Occipital lobe (tissue), 3 donors: ENCODE measurements at places on chromosomes 12 and 14.

DNA sequence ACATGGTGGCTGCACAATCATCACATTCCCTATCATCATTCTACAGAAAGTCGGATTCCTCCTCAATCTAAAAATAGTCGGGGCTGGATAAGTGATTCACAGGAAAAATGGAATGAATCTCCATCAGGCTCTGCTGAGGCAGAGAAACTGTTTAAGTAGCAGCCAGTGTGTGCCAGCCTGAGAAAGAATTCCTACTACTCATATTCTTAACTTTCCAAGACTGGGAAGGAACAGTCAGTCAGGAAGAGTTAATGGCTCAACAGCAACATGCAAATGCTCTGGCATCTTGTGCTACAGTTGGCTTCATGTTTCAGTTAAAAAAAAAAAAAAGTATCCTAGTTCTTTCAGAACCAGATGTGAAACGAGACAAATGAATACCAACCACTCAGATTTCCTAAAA lies 187.0 kb downstream of the GRIP1 start:
- DNase-seq: no peak

DNA sequence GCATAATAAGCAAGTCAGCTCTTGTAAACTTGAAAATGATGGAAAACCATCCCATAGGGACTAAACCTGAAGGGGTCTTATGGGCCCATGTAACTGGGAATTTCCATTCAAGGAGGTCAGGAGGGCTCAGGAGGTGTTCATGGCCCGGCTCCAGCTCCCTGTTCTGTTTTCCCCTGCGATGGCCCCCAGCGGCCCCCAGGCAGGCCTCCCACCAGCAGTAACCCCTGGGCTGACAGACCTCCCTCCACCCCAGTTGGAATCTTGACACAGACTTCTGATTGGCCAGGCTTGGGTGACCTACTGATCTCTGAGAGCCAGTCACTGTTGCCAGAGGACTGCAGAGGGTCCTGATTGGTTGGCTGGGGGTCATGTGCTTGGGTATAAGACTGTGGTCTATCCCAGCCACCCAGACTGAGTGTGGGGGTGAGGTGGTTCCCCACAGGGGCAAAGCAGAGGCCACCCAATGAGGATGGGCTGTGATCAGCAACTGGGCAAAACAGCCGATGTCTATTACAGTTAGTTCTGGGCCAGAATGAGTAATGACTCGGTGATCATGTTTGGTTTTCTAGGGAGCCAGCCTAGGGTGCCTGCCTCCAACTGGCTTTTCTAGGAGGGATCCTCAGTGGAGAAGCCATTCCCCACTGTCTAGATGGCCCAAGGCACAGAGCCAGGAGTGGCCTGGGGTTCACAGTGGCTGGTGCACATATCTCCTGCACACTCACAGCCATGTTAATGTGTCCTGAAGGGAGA lies 27.0 kb downstream of the RHOF start:
- DNase-seq: no peak

GRCh38 chr14:78835909-78836308 lies 665.7 kb downstream of the NRXN3 start:
- DNase-seq: no peak

DNA sequence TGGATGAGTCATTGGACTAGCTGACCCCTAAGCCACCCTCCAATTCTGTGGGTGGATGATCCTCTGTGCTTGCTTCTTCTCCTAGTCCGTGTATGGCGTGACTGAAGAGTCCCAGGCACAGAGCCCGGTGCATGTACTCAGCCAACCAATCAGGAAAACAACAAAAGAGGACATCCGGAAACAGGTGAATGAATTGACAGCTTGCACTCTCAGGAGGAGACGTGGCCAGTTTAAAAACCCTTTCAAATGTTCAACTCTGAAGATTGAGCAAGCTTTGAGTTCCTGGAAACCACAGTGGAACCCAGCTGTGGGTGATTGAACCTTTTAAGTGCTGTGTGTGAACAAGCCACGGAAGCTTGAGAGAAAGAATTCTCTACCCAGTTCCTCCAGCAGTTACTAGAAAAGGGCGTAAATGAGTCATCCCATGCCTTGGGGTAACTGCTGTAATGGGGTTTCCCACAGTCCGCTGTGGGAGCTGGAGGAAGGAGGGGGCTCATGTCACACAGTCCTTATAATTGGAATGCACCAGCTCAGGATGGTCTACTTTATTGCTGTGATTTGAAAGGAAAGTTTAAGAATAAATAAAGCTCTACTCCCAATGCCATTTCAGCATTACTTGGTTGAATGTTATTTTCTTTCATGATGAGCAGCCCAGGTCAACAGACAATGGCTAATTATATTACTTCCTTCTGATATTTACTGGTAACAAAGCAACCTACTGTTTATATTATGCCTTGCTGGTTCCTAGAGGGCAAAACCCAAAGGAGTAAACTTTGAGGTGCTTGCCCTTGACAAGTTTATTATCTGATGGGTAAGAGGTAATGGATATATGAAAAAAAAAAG lies 417.0 kb downstream of the DPF3 start:
- DNase-seq: no peak

- no peak for DNase-seq
Observed at GRCh38 chr14:68627050-68627867, 165.6 kb downstream of the ZFP36L1 start.

GRCh38 chr12:109757671-109758265 lies 44.1 kb downstream of the FAM222A start:
- DNase-seq: no peak

DNA sequence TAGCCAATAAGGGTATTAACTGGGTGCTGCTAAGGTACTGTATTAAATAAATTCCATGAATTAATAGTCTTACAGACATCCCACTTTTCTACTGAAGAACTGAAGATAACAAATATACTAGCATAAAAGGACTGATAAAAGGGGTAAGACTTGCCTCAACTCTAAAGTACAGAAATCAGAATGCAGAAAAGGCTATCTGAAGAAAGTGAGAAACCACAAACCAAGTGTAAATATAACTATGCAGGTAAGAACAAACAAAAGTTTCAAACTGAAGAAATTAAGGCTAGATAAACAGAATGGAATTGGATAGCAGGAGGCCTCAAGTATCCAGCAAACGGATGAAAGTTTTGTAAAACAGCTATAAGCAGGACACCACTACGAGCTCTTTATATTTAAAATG lies 29.5 kb downstream of the YAF2 start:
- DNase-seq: no peak

DNA sequence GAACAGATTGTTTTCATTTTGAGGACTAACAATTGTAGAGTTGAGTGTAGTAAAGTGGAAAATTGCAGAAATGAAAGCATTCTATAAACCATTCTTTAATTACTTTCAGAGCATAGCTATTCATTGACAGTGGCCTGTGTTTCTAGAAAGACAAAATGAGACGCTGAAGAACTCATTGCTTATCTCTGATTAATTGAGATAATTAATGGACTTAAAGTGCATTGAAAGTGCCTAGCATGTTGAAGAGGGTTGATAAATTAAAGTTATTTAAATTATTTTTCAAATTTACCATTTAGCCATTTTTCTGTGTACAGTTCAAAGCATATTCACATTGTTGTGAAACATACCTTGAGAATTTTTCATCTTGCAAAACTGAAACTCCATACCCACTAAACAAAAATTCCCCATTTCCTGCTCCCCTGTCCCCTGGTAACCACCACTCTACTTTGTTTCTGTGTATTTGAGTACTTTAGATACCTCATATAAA lies 57.4 kb downstream of the DAAM1 start:
- no peak for DNase-seq

DNA sequence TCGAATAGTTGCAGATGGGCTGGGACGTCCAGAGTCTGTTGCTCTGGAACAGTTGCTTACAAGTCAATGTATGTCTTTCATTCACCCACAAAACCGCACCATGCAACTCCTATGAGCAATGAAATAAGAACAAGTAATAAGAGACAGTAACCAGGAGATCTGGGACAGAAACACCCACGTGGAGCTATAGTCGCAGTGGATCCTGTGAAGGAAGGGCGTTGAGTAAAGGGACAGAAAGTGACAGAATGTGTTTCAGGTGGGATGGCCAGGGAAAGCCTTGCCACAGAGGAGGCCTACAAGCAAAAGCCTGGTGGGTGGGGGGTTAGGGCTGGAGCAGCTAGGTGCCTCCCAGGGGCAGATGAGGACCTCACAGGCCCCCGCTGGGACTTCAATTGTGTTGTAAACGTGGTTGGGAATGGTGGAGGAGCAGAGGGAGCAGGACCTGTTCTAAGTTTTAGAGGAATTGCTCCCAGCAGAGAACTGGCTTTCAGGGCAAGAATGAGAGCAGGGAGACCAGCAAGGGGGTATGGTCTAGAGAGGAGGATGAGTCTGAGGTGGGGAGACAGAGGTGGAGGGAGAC lies 86.7 kb upstream of the FZD10 start:
- no peak for DNase-seq

DNA sequence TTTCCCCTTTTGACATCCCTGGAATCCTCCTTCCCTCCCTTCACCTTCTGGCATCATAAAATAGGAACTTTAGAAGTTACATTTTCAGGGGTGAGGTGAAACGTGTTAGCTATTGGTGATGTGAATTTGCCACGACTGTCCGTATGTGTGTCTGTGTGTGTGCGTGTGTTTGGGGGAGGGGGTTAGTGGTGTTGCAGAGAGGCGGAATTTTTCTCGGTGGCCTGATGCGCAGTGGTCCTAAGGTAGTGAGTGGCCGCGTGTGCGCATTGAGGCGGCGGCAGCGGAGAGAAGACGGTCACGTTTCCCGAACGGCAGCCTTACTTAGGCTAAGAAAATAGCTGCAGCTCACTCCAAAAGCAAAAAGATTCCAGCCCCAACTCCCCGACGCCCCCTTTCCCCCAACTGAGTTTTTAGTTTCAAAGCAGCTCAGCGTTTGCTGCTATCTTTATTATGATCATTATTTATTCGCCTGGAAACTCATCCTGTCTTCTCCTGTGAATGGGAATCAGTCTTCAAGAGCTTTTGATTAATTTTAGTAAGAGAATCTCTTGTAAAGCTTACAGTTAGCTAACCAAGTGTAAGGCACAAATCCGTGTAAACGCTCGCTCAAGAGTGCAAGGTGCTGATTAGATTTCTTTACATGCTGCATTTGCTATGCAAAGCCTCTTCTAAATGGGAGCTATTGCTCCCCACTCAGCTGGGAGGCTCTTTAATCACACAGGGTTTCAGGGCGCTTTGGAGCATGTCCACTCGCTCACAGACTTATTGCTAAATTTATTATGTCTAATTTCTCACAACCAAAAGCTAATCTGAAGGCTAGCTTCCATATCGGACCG lies 4.7 kb downstream of the FLRT2 start:
- DNase-seq: no peak

GRCh38 chr14:64906022-64906421 lies 8.2 kb upstream of the CHURC1 start:
- DNase-seq: no peak

DNA sequence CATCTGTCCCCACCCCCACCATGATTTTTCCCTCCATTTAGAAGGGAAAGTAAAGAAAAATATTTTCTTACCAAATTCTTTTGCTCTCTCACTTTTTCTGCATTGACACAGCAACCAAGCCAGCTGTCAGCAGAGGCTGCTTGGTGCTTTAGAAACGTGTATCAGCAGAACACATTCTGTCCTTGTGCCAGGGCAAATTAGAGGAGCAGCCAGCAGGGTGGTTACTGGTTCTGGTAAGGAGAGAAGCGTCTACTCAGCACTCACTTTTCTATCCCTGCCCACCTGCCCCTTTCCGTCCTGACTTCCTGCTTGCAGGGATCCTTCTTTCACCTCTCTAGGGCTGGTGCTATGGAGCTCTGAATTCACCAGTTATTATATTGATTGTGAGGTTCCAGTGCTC lies 327.5 kb upstream of the PDE3A start:
- DNase-seq: no peak

- no peak for DNase-seq
Observed at GRCh38 chr12:34403706-34404376, 381.5 kb downstream of the ALG10 start.

DNA sequence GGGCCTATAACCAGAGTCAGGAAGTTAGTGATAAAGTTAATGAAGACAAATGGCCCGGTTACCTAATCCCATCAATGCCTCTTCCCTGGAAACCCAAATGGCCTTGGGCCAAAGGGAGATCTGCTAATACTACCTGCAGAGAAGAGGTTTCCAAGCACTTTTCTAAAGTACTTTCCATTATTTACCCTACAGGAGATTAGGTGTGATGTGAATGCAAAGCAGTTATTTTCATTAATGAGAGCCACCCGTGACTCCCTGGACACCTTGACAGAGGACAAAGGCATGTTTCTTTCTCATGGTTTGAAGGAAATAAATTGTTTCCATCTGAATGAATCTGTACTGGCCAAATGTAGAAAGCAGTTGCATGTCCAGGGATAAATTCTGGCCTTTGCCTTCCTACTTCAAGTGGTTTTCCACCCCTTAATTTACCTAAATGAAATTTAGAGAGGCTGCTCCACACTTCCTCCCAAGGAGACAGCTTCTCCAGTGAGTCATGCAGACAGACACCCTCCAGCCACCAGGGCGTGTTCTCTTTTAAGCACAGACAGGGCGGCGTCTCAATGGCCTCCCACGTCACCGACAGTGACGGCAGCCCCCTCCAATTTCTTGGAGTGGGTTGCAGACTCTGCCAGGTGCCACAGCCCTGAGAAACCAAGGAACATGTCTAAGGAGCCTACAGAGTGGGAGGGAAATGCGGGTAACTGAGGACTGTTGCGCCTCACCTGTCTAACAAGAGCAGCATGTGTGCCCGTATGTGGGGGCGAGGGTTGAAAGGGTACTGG lies 43.9 kb upstream of the GNPNAT1 start:
- peak; percentile 7 for DNase-seq

DNA sequence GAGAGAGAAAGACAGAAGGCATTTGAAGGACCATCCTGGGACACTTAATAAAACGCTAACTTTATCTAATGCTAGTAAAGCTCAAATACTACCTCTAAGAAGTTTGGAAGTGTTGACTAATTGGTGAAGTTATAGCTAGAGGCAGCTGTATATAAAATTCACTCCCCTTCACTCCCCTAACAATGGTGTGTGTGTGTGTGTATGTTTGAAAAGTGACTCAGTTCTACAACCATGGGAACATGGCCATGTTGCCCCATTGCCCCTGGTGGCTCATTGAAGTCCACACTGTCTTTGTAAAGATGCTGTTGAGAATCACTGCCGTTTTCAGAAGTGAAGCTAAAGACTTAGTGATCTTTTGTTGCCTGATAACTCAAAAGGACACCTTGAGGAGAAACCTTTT lies 262.4 kb downstream of the NPAS3 start:
- DNase-seq: no peak

- no peak for DNase-seq
Observed at GRCh38 chr14:100234511-100234910, 4.4 kb upstream of the YY1 start.
